ENCODE measurements at places on chromosomes 2 and 18.

DNA sequence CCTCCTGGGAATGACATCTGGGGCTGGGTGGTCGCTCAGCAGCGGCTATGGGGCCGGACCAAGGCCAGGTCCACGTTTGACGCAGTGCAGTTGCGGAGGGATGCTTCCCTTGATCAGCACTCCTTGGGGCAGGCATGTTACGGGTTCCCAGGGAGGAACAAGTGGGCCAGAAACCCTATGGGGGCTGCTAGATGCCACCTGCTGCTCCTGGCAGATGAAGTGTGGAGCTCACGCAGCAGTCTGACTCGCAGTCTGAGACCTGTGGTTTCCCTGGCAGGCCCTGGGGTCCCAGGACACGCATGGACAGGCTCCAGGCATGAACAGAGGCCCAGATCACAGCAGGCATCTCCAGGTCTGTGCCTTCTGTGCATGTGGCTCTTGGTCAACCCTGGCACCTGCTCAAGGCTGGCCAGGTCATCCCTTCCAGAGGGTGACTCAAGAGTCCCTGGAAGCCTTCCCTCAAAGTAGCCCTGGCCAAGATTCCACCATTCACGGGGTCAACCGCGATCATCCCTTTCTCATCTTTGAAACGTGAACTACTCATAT is 20.0 kb downstream of the KCNF1 start:
- no peak for DNase-seq

GRCh38 chr2:31430439-31431165 is 16.1 kb upstream of the XDH start:
- no peak for DNase-seq

DNA sequence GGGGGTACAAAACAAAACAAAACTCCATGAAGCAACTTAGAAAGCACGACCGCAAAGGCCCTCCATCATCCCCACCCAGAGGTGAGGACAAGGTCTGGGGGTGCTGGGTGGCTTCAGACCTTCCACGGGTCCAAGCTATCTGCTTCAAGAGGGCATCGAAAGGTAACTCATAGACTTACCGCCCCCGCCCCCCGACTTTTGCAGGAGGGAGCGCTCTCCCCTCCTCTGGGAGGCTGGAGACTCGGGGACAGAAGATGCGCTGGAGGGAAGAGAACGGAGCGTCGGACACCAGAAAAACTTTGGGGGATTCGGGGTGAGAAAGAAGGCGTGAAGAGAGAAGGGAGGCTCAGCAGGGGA is 300 bp upstream of the STON1 start:
- no peak for DNase-seq

DNA sequence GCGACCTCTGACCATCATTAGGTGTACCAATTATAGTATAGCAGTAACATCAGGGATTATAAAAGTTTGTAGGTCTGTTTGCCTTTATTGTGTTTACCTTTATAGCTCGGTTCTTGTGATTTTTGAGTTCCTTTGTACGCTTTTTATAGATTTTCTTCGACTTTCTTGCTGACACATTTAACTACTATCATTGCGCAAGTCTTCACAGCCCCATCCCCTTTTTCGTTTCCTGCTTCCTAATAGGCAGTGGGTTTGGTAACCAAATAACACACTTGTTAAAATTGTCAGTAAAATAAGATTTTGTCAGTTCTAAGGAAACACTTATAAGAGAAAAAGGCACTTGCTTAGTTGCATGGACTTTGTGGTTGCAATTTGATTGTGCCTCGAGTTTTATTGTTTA is 541.5 kb downstream of the LRP1B start:
- DNase-seq = no peak

DNA sequence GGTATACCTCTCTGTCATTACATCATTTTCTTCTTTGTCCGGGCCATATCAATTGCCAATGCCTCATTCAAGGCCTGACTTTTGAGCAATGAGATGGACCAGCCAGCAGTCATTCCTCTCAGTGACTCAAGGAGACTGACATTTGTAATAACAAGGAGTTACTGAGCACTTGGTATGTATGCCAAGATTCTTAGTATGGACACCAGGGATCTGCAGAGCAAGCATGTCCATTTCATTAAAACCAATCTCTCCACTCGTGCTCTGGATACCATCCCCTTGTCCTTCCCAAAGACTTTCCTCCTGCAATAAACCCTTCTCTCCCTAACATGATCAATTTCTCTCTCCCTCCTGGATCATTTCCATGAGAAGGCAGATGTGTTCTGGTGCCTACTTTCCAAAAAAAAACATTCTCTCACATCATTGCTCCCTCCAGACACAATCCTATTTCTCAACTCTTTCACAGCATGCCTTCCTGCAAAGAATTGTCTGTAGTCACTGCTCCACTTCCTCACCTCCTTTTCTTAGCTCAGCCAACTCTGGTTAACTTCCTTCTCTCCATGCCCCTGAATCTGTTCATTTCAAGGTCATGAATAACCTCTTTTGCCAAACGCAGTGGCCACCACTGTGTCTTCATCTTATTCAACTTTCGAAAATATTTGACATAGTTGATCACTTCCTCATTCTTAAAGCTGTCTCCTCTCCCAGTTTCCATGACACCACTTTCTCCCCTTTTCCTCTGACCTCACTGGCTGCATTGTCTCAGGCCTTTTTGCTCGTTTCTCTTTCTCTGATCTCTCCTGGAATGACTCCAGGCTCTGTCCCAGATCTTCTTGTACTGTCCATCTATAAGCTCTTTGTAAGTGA is 102.8 kb upstream of the CYP1B1 start:
- no peak for DNase-seq

DNA sequence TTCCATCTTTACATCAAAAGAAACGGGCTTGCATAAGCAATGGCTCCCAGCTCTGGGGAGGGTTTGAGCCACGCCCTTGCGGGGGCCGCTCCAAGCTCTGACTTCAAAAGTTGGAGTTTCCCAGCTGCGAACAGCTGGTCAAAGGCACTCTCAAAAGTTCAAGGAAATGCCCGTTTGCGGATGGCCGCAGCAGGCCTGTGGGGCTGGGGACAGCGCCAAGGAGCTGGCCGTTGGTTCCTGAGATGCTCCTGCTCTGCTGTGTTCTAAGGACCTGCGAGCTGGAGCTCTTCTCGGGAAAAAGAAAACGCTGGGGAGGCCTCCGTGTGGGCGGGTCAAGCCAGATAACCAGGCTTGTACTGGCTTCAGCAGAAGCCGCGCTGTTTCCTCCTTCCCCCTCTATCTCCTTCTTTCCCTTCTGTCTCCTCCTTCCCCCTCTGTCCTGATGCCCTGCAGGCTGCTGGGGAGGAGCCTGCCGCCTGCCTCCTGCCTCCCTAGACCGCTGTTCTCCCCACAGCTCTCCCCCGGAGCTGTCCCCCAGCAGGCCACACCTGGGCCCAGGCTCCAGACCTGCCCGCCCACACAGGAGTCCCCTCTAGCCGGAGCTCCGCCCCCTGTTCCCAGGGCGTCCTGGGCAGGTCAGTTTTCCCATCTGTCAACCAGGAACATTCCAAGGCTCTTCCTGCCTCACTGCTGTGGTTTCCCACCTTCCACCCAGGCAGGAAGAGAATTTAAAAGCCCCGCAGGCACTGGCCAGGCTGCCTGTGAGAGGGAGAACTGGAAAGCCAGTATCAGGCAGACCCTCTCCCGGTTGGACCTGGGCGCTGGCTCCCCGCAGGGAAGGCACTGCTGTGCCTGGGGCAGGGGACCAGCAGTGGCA is 14.1 kb downstream of the KLF11 start:
- peak; percentile 89 for DNase-seq

DNA sequence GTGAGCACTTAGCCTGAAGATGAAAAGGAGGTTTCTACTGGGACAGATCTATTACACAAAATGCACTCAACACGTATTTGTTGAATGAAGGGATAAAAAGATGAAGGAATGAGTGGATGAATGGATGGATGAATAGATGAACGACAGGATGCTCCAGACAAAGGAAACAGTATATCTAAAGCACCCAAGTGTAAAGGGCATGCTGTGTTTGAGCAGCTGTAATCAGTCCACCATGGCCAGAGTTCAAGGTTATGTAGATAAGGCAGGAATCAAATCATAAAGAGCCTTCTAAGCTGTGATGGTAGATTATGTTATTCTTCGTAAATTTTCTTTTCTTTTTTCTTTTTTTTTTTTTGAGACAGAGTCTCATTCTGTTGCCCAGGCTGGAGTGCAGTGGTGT is 213.8 kb upstream of the FBXO11 start:
- no peak for DNase-seq

- DNase-seq = no peak
Measured at GRCh38 chr2:148981781-148982180, 56.7 kb upstream of the LYPD6B start.

DNA sequence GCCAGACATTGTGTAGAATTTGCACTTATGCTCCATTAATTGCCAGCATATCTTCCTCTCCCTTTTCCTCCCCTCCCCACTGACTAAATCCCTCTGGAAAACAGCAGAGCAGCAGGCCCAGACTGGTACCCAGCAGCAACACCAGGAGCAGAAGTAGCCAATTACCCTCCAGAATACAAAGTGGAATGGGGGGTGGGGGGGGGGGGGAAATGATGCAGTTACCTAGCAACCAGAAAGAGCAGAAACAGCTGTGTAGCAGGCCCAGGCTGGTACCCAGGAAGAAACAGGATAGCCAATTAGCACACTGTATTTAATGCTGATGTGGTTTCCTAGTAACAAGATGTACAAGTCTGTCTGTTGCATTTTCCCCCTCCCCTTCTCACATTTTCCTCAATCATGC is 52.3 kb downstream of the KLF7 start:
- no peak for DNase-seq

GRCh38 chr18:2918761-2919550 is 72.2 kb downstream of the EMILIN2 start:
- no peak for DNase-seq

DNA sequence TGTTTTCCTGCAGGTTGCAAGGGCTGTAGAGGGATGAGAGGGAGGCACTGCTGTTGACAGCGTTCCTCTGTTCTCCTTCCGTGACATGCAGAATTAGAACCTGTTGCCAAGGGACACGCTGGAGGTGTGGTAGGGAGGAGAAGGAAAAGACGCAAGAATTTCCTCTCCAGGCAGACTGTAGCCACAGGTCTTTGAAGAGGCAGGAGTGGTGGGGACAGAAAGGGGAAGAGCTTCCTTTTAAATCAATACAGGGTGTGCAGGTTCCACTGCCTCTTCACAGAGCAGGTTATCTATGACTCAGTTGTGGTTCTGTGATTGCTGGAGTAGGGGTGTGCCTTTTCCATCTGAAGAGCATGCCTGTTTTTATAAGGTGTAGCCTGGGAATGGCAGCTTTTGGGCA is 133.0 kb downstream of the WDSUB1 start:
- no peak for DNase-seq

DNA sequence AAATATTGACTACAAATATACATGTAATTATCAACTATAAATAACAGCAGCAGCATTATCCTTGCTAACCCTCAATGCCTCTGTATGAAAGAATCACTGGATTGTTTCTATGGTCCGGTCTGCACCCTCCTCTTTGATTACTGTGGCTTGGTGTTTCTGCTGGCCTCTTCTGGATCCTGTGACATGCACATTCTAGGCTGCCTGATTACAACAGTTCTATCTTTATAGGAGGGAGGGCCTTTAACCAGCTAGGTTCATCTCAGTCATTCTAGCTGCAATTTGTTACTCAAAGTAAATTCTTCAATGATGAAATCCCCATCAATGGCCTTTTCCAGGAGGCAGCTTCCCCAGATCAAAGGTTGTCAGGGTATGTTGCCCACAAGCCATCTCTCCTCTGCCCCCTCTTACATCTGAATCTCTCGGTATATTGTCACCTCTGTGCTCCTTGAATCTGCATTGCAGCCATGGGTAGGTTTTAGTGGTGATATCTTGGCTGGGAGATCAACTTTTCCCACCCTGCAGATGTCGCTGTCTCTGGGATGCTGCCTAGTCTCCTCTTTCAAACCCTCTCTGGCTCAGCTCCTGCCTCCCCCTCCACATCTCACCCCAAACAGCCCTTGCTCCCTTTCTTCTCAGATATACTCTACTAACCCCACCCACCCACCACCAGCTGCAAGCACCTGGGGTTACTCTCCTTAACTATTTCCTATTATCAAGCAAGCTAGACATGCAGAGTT is 106.2 kb upstream of the BZW1 start:
- DNase-seq = peak; percentile 38

- no peak for DNase-seq
Measured at GRCh38 chr2:9649261-9649660, 18.5 kb upstream of the YWHAQ start.

Measured in right hindlimb (tissue), 1 donor.